ENCODE measurements at places on chromosomes 1 and 21.

- DNase-seq = no peak
Observed at GRCh38 chr1:225950905-225951497, 10.0 kb upstream of the LEFTY2 start.

DNA sequence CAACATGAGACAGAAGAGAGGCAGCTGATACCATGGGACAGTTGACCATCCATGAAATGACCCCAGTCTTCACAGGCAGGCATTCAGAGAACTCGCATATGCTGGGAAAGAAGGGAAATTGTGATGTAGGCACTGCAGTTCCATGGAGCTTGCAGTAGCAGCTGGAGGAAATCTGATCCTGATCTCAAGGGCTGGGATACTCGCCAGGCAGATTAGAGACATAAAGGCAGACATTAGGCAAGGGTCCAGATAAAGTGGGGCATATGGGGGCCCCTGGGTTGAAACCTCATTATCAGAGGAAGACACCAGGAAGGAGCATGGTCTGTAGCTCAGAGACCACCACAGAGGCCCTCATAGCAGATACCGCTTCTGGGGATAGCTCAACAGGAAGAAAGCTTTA lies 48.7 kb upstream of the TNR start:
- no peak for DNase-seq

GRCh38 chr1:166350490-166350889 lies 183.7 kb upstream of the FAM78B start:
- DNase-seq = no peak

DNA sequence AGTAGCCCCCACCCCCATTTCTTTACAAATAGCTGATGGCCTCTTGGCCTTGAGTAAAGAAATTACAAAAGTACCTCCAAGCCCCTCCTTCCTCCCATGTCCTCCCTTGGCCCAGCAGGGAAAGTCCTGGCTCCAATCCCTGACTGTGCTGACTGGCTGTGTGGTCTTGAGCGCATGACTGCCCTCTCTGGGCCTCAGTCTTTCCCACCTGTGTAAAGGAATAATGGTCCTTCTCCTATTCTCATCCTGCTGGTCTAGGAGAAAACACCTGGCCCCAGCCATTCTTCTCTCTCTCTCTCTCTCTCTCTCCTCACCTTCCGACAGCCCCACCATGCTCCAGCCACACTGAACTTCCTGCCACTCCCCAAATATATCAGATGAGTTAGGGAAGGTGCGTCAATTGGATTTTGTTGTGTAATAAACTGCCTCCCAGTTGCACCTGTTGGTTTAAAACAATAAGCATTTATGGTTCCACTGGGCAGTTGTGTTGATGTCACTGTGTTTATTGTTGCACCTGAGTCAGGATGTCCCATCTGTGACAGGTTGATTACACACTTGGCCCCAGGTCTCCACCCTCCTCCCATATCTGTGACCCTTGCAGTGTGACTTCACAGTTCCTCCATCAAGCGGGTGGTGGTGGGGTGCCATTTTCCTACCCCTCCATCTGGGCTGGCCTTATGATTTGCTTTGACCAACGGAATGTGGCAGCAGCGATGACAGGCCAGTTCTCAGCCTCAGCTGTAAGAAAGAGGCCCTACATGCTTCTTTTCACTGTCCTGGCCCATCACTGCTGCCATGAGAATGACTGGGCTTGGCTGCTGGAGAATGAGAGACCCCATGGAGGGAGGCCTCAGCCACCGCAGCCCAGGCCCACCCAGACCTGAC lies 22.3 kb upstream of the LRP8 start:
- no peak for DNase-seq

DNA sequence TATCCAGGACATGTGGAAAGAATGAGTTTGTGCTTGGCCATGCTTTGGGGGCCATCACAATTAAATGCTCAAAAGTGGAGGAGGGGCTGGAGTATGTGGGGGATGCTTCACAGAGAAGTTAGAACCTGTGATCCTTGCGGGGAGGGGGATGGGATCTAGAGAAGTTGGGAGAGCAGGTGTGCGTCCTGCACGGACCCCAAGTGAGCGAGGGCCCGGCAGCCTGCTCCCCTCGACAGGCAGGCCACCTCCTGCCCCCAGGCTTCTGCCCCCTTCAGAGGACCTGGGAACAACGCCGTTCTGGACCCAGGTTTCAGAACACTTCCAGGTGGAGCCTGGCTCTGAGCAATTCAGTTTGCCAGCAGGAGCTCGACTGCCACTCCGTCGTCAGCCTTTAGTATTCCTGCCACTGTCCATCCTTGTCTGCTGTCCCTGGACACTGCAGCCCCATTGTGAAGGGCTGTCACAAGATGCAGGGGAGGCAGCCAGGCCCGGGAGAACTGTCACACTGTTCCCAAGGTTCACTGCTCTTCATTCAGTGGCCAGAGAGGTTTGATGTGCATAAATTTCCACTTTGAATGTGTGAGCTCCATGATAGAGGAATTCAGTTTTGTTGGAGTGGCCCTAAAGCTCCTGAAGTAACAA lies 112.2 kb downstream of the DHRS3 start:
- DNase-seq = no peak

DNA sequence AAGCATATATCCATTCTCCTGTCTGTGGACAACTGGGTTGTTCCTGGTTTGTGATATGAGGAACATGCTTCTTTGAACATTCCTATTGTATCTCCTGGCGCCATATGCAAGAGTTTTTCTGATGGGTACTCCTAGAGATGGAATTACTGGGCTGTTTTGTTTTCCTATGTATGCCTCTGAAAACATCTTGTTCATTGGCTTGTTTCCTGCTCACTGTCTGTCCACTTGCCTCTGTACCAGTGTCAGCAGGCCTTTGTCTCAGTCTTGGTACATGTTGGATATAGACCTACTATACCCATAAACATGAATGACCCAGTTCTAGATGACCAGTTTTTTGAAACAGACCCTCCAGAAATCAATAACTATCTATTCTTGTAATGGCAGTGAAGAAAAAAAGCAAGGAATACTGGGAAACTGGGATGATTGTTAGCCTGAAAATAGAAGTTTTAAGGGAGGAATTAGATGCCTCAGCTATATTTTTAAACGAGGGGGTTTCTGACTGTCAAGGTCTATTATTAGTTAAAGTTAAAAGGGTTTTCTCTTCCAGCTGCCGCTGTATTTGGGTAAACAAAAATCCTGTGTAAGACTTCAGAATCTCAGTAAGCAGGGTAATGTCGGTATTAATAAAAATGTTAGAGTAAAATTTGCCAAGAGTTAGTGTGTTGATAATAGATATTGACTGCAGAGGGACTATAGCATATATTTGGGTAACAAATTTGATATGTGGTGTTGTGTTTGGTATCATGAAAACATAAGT lies 103.6 kb downstream of the RYR2 start:
- DNase-seq = no peak

GRCh38 chr1:71737768-71738167 lies 544.6 kb downstream of the NEGR1 start:
- DNase-seq = no peak

DNA sequence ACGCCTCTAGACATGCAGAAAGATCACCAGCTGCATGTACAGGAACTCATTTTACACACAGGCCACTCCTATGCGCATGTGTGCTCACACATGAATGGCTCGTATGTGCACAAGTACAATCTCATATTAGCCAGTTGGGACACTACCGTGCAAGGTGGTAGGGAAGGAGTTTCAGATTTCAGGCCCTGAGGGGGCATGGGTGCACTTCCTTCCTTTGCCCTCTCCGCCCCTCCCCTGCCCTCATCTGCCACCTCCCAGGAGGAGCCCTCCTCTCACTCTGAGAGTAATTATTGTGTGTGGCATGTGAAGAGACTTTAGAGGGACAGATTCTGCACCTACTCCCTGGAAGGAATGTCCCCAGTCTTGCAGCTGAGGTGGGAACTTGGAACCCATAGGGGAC lies 14.8 kb downstream of the EDN2 start:
- no peak for DNase-seq

GRCh38 chr1:30686236-30686935 lies 37.0 kb downstream of the MATN1 start:
- no peak for DNase-seq

DNA sequence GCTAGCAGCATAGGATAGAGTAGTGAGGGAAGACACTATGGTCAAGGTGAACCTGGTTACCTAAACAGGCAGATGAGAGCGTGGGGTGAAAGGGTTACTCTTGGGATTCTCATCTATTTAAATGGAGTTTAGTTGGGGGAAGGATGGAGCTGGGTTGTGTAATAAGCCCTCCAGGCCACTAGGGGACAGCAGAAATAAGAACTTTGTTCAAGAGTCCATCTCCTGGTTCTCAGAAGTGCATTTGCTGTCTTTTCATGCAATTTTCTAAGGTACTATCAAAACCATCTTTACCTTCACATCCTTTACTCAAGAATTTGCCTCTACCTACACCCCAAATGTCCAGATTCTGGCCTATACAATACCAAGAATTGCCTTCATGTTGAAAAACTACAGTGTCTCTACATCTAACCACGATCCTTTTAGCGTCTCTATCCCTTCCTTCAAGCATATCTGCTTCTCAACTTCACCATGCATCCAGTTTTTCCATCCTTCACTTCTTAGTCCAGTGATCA lies 28.0 kb downstream of the SLAMF1 start:
- DNase-seq = no peak

DNA sequence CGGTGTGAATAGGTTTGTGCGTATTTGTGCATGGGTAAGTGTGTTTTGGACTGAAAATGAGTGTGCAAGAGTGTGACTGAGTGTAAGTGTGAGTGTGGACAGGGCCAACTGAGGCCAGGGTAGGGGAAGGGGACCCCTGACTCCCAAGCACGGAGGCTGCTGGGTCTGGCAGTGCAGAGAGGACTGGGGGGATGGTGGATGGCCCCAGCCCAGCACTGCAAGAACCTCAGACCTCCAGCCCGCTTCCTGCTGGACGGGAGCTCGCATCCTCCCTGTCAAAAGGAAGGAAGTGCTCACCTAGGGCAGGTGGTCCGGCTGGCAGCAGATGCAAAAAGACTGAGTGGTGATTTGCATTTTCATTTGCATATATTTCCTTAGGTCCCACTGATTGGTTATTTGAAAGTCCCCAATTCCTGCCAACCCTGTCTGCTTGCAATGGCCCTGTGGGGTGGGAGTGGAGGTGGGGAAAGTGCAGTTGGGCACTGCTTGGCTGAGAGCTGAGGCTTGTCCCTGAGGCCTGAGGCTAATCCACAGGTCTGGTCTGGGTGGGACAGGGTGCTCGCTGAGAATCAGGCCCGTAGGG lies 42.8 kb upstream of the CASZ1 start:
- DNase-seq = no peak

- no peak for DNase-seq
Observed at GRCh38 chr1:185478877-185479276, 161.8 kb upstream of the IVNS1ABP start.

GRCh38 chr1:221078260-221078965 lies 199.2 kb downstream of the HLX start:
- no peak for DNase-seq

DNA sequence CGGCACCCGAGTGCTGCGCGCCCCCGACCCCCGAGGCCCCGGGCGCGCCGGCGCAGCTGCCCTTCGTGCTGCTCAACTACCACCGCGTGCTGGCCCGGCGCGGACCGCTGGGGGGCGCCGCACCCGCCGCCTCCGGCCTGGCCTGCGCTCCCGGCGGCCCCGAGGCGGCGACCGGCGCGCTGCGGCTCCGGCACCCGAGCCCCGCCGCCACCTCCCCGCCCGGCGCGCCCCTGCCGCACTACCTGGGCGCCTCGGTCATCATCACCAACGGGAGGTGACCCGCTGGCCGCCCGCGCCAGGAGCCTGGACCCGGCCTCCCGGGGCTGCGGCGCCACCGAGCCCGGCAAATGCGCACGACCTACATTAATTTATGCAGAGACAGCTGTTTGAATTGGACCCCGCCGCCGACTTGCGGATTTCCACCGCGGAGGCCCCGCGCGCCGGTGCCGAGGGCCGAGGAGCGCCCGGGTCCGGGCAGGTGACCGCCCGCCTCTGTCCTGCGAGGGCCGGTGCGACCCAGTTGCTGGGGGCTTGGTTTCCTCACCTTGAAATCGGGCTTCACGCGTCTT lies 49.0 kb downstream of the SIM2 start:
- no peak for DNase-seq

DNA sequence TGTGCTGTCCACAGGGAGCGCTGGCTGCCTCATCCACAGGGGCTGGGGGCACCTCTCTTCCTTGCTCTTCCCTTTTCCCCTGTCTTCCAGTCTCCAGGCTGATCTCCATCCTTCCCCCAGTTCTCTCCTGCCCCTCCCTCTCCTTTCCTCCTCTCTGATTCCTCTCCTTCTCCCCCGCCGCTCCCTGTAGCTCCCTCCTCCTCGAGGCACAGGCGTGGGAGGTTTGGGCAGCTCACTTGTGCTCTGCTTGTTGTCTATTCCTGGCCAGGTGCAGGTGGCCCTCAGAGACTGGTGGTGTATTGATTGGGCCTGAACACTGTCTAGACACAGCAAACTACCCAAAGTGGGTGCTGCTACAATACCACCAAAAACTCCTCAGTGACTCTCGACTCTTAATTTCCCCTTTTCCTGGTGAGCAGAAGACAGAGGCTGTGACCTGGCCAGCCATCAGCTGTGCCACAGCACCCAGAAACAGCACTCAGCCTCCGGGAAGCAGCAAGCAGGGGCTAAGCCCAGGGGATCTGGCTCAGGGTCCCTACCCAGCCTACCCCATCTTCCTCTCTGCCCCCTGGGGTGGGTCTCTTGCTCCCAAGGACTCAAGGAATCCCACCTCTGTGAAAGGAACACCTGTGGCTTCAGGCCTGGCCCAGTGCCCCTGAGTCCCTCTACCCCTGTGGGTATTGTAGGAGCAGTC lies 93.3 kb downstream of the DDX20 start:
- no peak for DNase-seq

DNA sequence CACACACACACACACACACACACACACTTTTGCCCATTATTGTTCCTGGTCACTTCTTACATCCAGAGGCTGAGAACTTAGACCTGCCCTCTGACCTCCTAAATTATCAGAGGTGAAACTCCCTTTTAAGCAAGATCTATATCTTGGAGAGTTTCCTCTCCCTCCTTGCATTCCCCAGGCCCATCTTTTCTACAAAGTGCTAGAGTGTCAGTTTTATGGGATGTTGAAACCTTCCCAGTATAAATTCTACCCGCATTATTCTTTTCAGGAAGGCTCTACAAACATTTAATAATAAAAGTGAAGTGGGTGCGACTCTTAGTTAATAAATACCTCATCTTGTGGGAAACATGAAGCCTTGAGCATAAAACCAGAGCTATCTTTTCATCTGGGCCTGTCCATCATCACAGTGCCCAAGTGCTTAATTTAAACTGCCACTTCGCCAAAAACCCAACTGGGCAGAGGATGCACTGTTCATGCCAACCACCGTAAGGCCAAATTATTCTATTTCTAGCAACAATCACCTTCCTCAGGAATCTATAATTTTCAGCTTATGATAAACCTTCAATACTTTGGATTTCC lies 458.2 kb upstream of the RUNX1 start:
- no peak for DNase-seq

GRCh38 chr1:235938709-235939479 lies 72.2 kb upstream of the LYST start:
- no peak for DNase-seq
